ENCODE measurements at places on chromosomes 5 and 9.

- no peak for DNase-seq
Measured at GRCh38 chr9:136974817-136975535, 2.3 kb upstream of the PTGDS start.

- DNase-seq: no peak
Measured at GRCh38 chr5:1465966-1466471, 20.8 kb upstream of the SLC6A3 start.

DNA sequence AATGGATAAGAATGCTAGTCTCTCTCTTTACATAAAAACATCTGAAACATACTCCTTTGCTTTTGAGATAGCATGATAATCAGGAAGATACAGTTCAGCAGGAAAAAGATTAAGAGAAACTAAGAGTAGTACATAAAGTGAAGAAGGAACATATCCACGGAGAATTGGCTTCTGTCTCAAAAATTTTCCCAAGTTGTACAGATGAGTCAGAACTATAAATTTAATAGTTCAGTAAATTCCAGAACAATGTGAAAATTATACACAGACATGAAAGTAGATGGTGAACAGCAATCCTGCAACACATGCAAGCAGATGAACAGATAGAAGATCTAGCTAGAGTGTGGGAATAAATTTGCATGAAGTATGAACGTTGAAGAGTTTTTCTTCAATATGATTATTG, 691.4 kb upstream of the RIOK2 start:
- peak; percentile 55 for DNase-seq

DNA sequence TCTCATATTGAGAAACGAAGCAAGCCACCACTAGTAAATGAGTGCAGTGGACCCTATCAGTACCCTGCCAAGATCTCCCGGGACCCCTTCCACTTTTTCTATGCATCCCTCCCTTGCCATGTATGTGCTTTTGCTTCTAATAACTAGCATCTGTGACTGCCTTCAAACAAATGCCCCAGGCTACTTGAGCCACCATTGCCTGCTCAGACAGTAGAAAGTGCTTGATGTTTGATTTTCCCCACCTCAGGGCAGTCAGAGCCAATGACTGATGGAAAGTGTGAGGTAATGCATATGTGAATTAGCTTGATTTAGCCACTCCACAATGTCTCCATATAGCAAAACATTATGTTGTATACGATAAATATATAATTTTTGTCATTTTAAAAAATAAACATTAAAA, 797.3 kb upstream of the ACO1 start:
- no peak for DNase-seq

DNA sequence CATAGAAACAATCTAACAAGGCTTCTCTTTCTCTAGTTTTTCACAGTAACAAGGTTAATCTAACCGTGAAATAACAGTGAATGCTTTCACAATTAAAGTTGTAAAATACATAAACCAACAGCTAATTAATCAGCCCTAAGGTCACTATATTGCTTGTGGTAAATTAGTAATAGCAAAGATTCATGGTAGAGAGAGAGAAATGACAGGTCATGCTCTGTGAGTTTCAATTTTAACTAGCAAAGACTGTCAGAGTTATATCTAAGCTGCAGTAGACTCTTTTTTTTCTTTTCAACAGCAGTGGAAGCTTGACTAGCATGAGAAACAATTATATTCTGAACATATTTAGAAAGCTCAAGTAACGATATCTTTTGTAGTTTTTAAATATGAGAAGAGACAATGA, 1068.0 kb downstream of the MAT2B start:
- no peak for DNase-seq

DNA sequence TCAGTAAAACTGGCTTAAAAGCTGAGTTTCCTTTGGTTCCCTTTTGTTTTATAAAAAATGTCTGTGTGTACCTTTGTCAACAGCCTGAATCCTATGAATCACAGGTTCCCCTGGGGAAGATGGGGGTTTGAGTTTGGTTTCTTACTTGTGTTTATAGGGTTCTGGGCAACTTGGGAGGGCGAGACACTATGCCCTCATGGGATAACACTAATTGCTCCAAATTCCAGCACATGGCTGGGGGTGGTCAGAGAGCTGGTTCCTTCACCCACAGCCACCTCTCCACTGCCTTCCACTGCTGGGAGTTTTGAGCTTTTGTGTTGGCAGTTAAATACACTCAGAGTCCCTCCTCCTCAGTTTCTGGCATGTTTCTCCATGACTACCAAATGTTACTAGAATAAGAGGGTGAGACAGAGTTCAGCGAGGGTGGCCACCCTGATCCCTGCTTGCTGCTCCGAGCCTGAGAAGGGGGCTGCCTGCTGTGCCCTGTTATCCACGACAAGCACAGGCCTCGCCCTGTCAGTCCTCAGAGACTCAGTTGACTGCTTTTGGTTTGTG, 83.0 kb upstream of the EPB41L4B start:
- peak; percentile 18 for DNase-seq

DNA sequence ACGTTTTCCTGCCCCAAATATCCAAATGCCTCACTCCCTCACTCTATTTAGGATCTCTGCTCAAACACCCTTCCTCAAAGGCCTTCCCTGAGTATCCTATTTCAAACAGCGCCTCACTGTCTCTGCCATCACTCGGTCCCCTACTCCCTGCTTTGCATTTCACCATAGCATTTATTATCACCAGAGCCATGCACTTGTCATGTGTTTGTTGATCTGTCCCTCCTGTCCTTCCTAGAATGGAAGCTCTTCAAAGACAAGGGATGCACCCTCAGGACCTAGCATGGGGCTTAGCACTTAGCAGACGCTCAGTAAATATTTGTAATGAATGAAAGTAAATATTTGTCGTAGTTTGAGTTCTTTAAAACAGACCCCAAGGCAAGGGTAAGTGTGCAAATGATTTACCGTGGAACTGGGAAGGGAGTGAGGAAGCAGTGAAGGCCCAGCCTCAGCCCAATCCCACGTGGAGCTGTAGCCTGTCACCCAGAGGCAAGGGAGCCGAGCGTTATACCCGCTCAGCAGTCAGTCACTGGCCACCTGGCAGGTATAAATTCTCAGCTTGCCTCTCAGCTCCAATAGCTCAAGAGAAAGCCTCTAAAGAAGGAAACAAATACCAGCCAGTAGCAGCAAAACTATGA, 97.7 kb upstream of the KIF2A start:
- no peak for DNase-seq

GRCh38 chr9:128412120-128412790, 8.4 kb upstream of the CERCAM start:
- DNase-seq: peak; percentile 30

DNA sequence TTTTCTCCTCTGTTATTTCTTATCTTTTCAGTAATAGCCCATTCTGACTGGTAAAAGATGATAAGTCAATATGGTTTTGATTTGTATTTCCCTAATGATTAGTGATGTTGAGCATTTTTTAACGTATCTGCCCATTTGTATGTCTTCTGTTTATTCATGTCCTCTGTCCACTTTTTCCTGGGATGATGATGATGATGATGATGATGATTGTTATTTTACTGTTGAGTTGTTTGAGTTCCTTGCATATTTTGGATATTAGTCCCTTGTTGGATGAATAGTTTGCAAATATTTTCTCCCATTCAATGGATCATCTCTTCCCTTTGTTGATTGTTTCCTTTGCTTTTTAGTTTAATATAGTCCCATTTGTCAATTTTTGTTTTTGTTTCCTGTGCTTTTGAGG, 27.0 kb downstream of the UTP15 start:
- DNase-seq: peak; percentile 57

DNA sequence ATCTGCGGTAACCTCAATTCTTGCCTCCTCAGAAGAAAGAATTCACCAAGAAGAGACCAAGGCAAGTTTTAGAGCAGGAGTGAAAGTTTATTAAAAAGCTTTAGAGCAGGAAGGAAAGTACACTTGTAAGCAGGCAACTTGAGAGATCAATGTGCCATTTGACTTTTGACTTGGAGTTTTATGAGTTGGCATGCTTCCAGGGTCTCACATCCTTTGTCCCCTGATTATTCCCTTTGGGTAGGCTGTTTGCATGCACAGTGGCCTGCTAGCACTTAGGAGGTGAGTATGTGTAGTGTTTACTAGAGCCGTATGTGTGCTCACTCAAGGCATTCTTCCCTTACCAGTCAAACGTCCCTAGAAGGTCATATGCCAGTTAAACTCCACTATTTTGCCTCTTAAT, 111.0 kb upstream of the RAI14 start:
- no peak for DNase-seq

- DNase-seq: no peak
Measured at GRCh38 chr5:79256563-79256962, 20.6 kb downstream of the JMY start.

DNA sequence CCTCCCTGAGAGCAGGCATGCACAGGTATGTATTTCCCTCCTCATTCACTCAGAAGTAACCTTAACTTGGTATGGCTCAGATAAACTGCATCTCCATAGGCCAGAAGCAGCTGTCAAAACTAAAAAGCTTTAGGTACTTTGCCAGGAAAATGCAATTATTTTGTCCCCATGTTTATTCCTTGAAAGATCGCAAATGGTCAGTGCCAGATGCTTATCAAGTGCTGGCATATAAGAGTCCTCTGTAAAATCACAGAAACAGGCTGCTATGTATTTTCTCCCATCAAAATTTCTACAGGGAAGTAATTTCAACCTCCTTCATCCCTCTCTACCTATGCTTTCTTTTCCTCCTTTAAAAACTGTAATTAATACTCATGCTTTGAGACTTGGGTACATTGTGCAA, 12.7 kb downstream of the PCDHAC2 start:
- no peak for DNase-seq

DNA sequence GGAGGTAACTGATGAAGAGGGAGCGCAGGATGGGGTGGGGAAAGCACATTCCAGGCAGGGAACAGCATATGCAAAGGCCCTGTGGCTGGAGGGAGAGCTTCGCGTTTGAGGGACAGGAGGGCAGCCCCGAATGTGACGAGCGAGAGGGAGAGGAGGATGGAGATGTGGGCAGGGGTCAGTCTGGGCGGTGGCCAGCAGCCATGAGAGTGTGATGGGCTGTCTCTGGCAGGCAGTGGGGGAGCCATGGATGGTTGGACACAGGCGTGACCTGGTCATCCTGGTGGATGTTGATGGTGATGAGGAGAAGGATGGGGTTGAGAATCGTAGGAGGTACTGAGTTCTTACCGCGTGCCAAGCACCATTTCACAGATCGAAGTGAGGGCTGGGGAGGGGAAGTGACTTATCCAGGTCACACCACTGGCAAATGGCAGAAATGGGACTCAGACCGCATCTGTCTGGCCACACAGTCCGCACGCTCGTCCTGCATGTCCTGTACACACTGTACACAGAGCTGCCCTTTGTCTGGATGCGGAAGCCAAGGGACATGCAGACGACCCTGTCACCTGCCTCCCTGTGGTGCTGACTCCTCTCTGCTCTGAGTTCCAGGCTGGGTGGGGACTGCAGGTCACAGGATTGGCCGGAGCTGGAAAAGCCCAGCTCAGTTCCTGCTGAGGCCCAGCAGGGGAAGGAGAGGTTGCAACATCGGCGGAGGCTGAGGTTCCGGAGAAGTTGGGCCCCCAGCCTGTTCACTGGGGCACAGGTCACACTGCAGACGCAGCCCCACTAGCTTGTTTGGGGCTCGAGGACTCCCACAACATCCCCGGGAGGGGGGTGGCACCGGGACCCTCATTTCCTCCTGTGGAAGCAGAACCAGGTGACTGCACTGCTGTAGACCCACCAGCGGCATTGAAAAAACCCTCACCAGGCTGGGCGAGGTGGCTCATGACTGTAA, 165.6 kb upstream of the IER5L start:
- DNase-seq: peak; percentile 45

DNA sequence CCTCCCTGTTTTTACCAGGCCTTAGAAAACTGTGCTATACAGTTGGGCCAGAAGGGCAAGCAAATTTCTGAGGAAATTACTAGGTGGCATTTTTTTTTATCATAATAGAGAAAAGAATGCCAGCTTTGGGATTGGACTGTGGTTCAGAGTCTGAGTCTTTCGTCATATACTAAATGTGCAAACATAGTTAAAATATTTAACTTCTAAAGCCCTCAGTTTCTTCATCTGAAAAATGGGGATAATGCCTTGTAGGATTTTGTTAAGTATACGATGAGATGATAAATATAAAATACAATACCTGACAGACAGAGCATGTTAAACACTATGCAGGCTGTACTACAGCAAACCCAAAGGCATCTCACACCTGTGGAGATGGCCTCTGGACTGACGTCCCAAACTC, 87.3 kb upstream of the GRHPR start:
- DNase-seq: no peak
